Thymus (tissue), 14 donors: ENCODE measurements at places on chromosomes 16 and 17.
A peak's percentile ranks its signal among the peaks of the same experiment; 100 is the strongest.

- no peak overlapping the region for H3K4me3 ChIP-seq
- H3K27me3 ChIP-seq, result no peaks in the 10 kb centered on the region
- peaks cover 39% of the 10 kb centered on the region for H3K36me3 ChIP-seq
- no peak for DNase-seq
- no peak overlapping the region for H3K27ac ChIP-seq
Measured at GRCh38 chr17:2421315-2422147, 20.7 kb upstream of the MNT start.

DNA sequence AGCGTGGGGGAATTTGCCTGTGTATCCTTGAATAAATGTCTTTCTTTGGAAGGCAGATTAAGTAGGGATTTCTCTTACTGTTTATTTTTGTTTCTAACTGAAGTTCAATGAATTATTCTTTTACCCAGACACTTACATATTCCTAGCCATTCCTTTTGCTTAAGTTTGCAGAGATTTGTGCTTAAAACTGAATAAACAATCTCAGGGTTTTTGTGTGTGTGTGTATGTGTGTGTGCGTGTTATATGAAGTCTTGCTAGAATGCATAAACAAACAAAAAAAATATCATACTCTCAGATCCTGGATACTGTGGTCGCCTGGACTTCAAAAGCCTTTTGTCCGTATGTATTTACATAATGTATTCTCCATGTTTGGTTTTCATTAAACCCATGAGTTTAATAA lies 672.8 kb downstream of the MAF start:
- H3K27me3 ChIP-seq, result no peaks in the 10 kb centered on the region
- DNase-seq, result no peak
- H3K4me1 ChIP-seq, result peaks cover 3% of the 10 kb centered on the region

DNA sequence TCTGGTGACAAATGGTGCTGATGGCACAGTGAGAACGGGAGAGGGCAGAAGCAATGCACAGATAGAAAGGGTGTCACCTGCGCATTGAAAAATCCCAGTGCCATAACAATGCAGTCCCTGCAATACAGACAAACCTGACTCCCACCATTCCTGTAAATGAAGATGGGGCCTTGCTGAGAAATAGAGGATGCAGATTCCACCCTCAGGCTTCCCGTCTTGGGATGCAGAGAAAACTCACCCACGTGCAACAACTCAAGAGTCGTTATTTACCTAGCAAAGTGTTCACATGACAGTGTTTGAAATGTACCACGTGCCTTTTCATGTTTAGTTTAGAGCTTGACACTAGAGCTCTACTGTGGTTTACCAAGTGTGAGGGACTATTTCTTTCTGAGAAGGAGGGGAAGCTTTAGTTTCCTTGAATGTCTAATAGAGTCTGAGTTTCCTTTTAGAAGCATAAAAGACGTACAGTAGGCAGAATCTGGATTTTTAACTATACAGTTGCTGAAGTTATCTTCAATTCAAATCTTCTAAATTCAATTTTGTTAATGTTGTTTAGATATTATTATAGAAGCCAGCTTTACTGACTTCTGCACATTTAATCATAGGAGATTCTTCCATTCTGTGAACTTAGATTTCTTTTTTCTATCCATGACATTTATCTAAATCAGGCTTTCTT lies 35.6 kb downstream of the WWOX start:
- no peaks in the 10 kb centered on the region for H3K4me1 ChIP-seq
- H3K4me3 ChIP-seq, result no peak overlapping the region
- peaks cover 3% of the 10 kb centered on the region for H3K36me3 ChIP-seq
- no peaks in the 10 kb centered on the region for H3K27me3 ChIP-seq
- H3K27ac ChIP-seq, result no peak overlapping the region

DNA sequence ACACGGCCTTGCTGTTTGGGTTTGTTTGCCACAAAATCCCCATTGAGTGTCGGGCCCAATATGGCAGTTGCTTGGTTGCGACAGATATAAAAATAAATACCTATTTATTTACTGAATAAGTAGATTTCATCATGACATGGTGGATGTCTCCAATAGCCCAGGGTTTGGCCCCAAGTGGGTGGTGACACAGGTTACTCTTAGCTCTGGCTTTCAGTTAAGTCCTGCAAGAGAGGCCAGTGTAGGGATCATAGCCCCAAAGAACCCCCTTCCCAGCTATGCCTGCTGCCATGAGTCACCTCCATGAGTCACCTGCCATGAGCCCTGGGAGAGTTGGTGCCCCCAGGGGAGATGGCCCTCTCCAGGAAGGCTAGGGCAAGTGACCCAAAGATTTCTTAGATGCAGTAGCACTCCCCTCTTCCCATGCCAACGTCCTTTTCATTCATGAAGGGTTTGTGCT lies 78.7 kb upstream of the LGALS9 start:
- no peak overlapping the region for H3K4me3 ChIP-seq
- DNase-seq, result no peak
- no peaks in the 10 kb centered on the region for H3K36me3 ChIP-seq
- H3K27ac ChIP-seq, result no peak overlapping the region
- H3K27me3 ChIP-seq, result no peaks in the 10 kb centered on the region
- no peaks in the 10 kb centered on the region for H3K4me1 ChIP-seq

DNA sequence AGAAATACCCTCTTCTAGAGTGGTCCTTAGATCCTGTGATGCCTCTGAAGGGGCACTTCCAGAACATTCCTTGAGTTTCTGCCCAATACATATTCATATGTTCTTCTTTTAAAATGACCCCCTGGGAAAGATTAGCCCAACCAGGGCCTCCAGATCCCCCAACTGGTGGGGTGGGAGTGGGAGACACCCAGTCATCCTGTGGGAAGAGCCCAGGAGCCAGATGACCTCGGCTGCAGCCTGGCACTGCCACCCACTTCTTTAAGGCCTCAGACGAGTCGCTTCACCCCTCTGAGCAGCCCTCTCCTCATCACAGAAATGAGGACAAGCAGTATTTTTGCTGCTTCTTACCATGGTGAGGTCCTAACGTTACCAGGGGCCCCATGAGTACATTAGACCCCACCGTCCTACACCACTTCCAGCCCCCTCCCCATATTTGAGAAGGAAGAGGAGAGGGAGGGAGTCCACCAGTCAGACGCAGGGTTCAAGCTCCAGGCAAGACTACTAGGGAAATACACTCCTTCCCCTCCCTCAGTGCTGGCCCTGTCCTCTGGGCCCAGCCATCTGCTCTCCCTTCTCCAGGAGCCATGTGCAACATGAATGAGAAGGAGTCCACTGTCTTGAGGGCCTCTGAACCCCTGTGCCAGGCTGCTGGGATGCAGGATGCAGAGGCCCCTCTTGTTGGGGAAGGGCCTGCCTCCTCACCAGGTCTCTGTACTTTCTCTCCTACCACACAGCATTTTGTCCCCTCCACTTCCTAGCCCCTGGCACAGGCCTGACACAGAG lies 11.8 kb downstream of the MPO start:
- no peak for DNase-seq
- H3K36me3 ChIP-seq, result no peaks in the 10 kb centered on the region
- no peak overlapping the region for H3K27ac ChIP-seq

DNA sequence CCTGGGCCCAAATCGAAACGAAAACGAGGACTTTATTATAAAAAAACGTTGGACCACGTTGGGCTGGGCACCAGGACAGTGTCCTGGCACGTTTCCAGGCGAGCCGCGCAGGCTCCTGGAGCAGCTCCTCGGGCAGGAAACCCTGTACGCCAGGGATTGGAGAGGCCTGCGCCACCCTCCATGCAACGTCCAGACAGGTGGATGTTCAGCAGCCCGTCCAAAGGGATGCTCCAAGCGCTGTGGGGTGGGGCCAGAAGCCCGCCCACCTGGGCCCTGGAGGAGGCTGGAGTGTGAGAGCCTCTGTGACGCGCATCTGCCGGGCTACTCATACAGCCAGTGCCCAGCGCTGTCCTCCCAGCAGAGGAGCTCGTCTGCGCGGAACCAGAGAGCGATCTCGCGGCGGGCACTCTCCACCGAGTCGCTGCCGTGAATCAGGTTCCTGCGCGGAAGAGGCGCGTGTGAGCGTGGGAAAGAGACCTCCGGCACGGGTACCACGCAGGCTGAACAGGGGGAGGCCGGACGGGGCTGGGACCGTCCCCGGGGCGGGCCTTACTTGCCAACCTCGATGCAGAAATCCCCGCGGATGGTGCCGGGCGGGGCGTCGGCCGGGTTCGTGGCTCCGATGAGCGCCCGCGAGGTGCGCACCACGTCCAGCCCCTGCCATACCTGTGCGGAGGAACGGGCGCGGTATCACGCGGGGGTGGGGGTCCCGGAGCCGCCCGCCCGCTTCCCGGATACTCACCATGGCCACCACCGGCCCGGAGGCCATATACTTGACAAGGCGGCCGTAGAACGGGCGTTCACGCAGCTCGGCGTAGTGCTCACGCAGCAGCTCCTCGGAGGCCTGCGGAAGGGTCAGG lies 785 bp downstream of the NME3 start:
- H3K4me1 ChIP-seq, result peaks cover 20% of the 10 kb centered on the region
- H3K36me3 ChIP-seq, result peaks cover 49% of the 10 kb centered on the region
- DNase-seq, result no peak
- peak overlapping the region; percentile 37 for H3K4me3 ChIP-seq
- H3K27ac ChIP-seq, result no peak overlapping the region

DNA sequence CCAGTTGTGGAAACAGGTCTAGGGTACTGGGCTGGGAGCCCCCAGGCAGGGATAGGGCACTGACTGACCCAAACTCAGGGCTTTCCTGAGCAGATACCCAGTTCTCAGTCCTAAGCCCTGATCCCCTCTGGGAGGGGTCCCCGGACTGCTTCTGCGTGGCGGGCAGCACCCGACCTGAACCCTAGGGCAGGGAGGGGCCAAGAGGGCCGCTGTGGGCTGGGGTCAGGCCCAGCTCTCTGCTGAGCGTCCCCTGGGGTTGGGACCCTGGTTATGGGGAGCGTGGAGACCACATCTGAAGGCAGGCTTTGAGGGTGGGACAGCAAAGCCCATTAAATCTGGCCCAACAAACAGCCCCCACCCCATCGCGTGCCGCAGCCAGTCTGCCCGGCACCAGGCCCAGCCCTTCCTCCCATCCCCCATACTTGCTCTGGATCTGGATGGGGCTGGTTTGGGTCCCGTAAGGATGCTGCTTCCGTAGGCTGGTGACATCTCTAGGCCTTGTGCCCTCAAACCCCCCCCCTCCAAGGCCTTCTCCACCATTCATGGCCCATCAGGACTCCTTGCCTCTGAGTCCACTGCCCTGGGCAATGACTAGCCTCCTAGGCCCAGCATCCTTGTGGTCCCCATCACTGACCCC lies 691 bp upstream of the FAM83G start:
- H3K27me3 ChIP-seq, result no peaks in the 10 kb centered on the region
- DNase-seq, result no peak
- H3K36me3 ChIP-seq, result no peaks in the 10 kb centered on the region
- peaks cover 19% of the 10 kb centered on the region for H3K4me1 ChIP-seq
- no peak overlapping the region for H3K27ac ChIP-seq
- H3K4me3 ChIP-seq, result peak overlapping the region; percentile 82

DNA sequence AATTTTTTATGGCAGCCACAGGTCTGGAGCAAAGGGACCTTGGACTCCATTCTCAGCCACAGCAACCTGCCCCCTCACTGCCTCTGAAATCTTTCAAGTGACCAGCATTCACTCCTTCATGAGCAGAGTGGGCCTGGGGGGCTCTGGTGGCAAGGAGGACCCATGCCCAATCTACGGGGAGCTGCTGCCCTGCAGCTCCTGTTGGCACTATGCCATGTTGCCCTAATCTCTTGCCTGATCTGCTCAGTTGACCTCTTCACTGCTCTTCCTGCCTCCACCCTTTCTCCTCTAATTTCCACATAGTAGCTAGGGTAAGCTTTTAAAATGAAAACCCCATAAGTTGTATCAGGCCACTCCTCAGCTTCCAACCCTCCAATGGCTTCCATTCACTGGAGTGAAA lies 2.9 kb upstream of the PRKCB start:
- H3K36me3 ChIP-seq, result no peaks in the 10 kb centered on the region
- DNase-seq, result no peak
- H3K4me3 ChIP-seq, result no peak overlapping the region
- peaks cover 5% of the 10 kb centered on the region for H3K27me3 ChIP-seq
- peaks cover 20% of the 10 kb centered on the region for H3K4me1 ChIP-seq

DNA sequence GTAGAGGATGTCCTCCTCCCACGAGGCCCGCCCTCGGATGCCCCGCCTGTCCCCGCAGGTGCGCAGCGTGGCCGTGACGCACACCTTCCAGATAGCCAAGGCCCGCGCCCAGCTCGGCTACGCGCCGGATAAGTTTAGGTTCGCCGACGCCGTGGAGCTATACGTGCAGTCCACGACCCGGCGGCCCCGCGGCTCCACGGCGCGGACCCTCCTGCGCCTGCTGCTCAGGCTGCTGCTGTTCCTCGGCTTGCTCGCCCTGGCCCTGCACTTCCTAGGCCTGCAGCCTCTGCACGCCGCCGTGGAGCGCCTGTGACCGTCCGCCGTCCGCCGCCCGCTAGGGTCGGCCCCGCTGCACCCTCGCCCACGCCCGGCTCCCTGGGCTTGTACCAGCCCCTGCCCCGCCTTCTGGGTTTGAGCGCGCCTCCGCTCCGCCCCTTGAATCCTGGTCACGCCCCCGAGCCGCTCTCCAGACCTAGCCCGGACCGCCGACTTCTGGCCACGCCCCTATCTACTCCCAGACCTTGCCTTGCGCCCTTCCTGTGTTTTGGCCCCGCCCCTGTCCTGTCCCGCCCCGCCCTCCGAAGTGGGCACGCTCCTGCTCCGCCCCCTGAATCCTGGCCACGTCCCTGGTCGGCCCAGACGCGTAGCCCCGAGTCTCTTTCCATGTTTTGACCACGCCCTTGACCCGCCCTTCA lies 15.8 kb upstream of the EEF2K start:
- no peaks in the 10 kb centered on the region for H3K36me3 ChIP-seq
- peak overlapping the region; percentile 67 for H3K4me3 ChIP-seq
- peak overlapping the region; percentile 95 for H3K27ac ChIP-seq

GRCh38 chr17:57551321-57552079 lies 193.6 kb downstream of the CCDC182 start:
- H3K36me3 ChIP-seq, result peaks cover 19% of the 10 kb centered on the region
- H3K4me3 ChIP-seq, result peak overlapping the region; percentile 67
- no peaks in the 10 kb centered on the region for H3K27me3 ChIP-seq
- peak; percentile 92 for DNase-seq
- H3K4me1 ChIP-seq, result peaks cover 96% of the 10 kb centered on the region

DNA sequence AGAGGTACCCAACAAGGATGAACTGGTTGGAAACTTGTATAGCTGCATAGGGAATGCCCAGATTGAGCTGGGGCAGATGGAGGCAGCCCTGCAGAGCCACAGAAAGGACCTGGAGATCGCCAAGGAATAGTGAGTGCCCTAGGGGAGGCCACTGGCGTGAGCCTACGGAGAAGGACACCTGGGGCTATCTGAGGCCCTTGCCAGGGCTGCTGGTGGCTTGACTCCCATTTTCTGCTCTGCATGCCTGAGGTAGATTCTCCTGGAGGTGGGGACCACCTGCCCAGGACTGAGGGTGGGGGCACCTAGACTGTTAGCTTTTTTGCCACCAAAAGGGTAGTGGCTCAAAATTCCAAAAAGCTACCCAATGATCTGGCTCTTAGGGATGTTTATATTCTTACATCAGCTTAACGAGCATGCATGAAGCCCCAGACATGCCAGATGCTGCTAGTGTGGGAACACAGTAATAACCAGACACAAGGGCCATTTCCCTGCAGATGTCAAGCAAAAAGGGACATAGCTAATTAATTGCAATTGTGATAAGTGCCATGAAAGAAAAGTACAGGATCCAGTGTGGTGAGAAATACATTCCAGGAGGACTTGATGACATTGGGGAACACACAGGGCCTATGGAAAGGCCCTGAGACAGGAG lies 8.8 kb downstream of the ODAD4 start:
- no peaks in the 10 kb centered on the region for H3K4me1 ChIP-seq
- H3K27me3 ChIP-seq, result no peaks in the 10 kb centered on the region
- no peak overlapping the region for H3K27ac ChIP-seq
- DNase-seq, result no peak
